ENCODE measurements at places on chromosomes 2 and 18.

DNA sequence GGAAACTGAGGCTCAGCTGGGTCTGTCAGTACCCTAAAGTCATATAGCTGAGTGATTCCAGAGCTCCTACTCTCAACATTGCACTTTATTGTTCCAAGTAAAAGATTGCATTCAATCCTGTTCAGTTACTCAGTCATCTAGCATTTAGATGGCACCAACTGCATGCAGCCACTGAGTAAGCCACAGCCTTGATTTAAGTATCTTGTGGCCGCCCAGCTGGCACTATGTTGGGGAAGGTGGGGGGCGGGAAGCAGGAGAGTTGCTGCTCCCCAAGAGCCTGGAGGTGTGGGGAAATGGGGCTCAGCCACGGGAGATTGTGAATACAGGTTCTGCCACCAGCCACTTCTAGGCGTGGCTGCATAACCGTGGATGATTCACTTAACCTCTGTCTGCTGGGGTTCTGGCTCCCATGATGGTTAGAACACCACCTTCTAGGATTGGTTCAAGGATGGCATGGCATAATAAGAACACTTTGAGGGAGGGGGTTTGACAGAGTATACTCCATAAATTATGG lies 17.1 kb downstream of the ZFP36L2 start:
- no peak for DNase-seq

DNA sequence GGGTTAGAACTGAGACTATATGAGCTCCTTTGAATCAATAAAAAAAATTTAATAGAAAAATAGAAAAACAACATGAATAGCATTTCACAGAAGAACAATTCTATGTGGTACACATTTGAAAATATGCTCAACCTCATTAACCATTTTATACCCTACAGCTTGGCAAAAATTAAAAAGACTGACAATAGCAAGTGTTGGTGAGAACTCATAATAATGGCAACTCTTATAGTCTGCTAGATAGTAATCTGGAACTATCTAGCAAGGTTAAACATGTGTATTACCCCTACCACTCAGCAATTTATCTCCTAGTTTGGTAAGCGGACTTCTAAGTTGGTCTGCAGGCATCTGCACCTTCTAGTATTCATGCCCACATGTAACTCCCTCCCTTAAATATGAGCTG lies 67.8 kb downstream of the CYBRD1 start:
- no peak for DNase-seq

GRCh38 chr2:151770995-151771394 lies 36.7 kb upstream of the NEB start:
- no peak for DNase-seq

DNA sequence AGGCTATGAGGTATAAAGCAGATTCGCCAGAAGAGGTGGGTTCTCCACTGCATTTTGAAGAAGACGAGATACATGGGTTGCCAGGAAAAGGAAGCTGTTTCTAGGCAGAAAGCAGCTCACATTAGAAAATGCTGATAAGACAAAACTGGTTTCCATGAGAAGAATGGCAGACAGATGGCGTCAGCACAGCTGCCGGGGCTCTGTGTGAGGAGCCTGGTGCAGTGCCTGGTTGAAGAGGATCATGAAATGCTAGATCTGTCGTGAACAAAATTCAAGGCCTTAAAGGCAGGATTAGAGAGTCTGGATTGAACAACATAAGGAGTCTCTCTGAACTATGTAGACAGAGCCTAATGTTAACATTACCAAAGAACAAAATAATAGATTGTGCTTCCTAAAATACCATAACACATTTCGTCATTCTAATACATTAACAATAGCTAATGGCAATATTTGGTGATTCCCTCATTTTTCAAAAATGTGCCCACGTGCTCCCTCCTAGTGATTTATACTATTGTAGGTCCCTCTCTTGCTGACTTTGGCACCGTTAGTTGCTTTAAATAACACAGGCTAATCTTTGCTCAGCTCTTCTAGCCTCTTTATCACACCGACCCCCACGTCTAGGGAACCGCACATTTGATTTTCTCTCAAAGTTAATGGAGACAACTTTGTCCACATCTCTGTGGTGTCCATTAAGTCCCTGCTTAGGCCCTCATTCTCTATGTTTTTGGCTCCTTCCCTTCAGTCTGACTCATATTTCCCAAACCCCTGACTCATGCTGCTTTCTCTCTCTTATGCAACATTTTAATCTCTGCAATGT lies 38.2 kb downstream of the EFEMP1 start:
- DNase-seq = no peak

DNA sequence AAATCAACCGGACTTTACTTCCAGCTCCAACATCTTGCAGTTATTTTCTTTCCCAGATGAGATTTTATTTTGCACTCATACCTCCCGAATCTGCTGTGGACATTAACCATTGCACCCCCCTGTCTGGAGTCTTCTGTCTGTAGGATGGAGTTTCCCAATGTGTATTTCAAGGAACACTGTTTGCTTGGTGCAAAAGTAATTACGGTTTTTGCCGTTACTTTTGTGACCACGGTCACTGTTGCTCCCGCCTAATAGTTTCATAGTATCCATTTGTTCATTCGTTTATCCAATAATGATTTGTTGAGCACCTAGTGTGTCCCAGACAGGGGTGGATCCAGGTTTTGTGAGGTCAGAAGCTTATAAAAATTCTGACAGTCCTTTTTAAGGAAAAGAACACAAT lies 90.3 kb upstream of the BCL11A start:
- no peak for DNase-seq

DNA sequence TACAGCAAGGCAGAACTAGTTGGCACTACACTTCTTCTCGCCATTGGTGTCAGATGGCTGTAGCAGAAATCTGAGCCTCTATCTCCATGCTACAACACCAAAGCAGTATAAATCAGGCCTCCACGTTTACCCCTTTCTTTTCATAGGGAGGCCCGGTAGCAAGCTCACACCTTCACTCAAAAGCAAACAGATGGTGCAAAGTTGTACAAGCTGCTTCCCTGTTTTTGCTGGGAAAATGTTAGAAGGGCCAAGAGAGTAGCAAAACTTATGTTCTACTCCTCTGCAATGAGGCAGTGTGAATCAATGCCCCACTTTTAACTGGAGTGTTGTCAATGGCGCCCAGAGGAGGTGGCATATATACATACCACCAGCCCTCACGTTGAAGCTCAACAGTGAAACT lies 369.6 kb upstream of the NRXN1 start:
- DNase-seq = no peak

- DNase-seq = peak; percentile 56
Measured at GRCh38 chr2:199985625-199986207, 30.3 kb downstream of the MAIP1 start.

- DNase-seq = no peak
Measured at GRCh38 chr2:71550801-71551630, 97.7 kb downstream of the DYSF start.

GRCh38 chr2:74558284-74559230 lies 4.0 kb downstream of the DOK1 start:
- DNase-seq = no peak

GRCh38 chr18:4157352-4157751 lies 297.8 kb downstream of the DLGAP1 start:
- DNase-seq = no peak

DNA sequence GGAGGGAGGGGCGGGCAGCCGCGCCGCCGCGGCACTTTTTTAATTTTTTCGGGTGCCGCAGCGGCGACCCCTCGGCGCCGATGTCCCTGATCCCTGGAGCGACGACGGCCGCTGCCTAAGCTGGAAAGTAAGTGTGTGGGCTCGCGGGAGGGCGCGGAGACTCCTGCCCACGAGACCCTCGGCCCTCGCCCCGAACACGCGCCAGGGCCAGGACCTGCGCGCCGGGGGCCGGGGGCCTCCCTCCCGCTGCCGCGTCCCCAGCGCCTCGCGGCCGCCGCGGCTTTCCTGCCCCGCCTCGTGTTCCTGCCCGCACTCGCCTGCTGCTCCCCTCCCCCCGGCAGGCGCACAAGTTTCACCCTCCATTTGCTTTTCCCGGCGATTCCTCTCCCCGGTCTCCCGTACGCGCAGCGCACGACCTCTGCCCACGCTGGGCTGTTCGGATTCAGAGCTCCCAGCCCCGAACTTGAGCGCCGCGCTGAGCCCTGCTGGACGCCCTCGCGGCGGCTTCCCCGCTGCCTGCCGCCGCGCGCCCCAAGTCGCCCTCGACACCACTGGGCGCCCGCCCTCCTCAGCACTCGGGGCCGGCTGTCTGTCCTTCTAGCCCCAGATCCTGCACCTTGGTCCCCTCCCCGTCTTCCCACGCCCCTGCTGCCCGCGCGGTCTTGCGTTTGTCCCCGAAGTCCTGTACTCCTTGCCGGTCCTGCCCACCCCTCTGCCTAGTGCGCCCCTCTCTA lies 507 bp downstream of the PKP4 start:
- DNase-seq = peak; percentile 15

DNA sequence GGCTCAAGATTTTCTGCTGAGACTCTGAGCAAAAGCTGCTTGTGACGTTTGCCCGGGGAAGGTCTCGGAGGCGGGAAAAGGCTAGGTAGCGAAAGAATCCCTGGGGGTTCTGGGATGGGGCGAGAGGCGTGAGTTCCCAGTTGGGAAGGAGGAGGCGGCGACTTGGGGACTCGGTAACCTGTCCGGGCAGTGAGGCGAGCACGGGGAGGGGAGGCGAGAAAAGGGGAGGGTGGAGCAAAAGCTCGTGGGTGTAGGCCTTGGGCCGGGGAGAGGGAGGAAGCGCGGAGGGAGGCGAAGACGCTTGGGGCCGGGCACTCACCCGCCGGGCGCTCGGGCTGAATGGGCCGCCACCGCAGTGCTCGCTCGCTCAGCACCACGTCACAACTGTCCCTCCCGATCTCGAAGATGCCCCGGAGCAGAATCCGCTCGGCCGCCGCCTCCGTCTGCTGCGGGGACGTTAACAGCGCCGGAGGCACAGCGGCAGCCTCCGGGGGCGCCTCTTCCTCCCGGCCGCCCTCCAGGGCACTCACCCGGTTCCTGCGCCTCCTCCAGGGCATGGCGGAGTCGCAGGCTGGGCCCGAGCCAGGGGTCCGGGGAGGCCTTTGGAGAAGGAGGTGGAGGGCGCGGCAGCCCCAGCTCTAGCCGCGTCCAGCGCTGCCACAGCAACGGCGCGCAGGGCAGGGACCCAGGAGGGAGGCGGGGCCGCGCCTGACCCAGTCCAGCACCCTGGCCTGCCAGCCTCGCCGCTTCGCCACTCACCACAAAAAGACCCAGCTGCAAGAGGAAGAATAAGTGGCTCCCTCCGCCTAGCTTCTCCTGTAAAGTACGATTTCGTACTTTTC lies at the start of gene CERKL:
CERKL (minus strand) TSS at position 656 of the 842 bp plus-strand sequence; CDS start at position 557, 99 bp downstream.
- no peak for DNase-seq

- no peak for DNase-seq
Measured at GRCh38 chr2:174765576-174765975, 1.3 kb upstream of the CHRNA1 start.

GRCh38 chr2:47708801-47709499 lies 74.0 kb upstream of the MSH6 start:
- DNase-seq = no peak

DNA sequence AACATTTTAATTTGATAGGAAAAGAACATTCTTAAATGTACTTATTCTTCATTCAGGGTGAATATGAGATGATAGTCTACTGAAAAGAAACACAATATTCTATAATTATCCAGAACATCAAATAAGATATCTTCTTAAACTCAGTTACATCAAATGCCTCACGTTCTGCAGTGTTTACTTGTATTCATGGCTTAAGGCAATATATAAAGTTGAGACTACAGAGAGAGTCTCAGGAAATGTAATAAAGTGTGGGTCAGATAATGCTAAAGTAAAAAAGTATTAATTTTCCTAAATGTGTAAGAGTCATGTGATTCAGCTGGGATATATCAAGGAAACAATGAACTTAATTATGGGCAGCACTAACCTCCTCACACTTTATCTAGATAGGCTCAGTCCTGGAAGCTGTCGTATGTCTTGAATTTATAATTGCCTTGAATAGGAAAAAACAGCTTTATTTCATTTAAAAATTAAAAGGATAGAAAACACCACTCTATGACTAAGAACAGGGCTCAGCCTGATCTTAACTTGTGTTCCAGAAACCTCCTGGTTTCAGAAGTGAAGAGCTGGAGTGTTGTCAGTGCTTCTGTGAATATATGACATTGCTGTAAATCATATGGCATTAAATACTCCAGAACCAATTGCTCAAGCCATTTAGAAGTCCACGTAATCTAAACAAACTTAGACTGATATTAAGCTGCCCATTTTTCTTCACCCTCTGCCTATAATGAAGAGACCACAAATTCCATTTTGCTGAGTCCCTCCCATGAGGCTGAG lies 240.2 kb downstream of the FSIP2 start:
- no peak for DNase-seq

- no peak for DNase-seq
Measured at GRCh38 chr18:25420077-25420825, 68.3 kb upstream of the ZNF521 start.

DNA sequence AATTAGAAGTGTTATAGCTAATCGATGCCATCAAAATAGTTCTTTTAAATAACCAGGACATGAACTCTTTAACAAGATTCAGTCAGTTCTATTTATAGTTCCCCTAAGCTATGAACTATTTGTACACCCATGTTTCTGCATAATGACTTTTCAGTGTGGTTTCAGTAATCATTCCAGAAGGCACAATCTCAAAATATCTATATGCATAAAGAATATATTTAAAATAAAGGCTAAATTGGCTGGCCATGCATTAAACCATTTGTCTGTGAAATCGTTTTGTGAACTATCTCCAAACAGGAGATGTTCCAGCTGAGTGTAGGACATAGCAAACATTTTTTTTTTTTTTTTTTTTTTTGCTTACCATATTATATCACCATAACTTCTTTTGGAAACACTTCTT lies 719.3 kb downstream of the PLCL1 start:
- DNase-seq = no peak

DNA sequence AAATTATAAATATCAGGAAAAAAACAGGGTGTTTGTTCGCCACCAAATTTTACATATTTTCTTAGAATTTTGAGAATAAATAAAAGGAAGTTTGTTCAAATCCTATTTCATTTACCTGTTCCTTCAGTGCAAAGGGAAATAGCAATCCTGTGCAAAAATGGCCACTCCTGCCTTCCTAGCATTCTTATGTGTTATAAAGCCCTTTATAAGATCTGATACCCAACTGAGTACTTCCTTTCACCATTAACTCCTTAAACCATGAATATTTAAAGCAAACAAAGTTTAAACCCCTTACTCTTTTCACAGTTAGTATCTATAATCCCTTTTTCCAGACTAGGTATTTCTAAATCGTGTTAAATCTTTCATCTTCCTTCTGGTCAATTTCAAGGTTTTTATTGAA lies 427.8 kb downstream of the NR4A2 start:
- DNase-seq = no peak

DNA sequence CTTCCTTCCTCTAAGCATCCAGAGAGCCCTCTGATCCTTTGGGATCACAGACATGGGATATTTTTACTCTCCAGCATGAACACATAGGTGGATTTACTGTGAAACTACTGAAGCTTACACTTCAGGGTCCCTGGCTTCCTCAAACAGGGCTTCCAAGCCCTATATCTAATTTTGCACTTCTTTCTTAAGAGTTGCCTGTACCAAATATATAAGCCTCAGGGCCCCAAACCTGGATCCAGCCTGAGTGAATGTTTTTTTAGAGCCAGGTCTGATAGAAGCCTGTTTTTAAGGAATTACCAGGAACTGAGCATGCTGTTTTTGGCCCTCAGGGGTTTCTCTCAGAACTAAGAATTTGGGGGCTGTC lies 13.2 kb upstream of the KCMF1 start:
- DNase-seq = no peak

All from COLO829 (cell line).